ENCODE measurements at places on chromosomes 5 and 9. TPM values are rescaled to one million over a fixed set of nuclear protein-coding genes. Genes with fewer than 3 reads are reported as not detected.

The PCDHB16 gene
- not detected for total RNA-seq

The FOXD4L6 gene
- not detected for total RNA-seq

The TMC1 gene
- total RNA-seq = 0.32 TPM

The AGXT2 gene
- total RNA-seq = not detected

The HAND1 gene
- total RNA-seq = not detected

The CAVIN4 gene
- total RNA-seq = 0.45 TPM

The C5orf34 gene
- total RNA-seq = 7.7 TPM

The ADAMTSL2 gene
- not detected for total RNA-seq

The USP20 gene
- total RNA-seq = 50.1 TPM

The LOX gene
- total RNA-seq = not detected

The PKD2L2 gene
- total RNA-seq = not detected
